Activated CD8-positive, alpha-beta memory T cell treated with anti-CD3 and anti-CD28 coated beads, Interleukin-2, amount 10 ng/mL, durations not matched to agents 7 days and 5 days (primary cell): ENCODE measurements at places on chromosomes 2 and 18.

DNA sequence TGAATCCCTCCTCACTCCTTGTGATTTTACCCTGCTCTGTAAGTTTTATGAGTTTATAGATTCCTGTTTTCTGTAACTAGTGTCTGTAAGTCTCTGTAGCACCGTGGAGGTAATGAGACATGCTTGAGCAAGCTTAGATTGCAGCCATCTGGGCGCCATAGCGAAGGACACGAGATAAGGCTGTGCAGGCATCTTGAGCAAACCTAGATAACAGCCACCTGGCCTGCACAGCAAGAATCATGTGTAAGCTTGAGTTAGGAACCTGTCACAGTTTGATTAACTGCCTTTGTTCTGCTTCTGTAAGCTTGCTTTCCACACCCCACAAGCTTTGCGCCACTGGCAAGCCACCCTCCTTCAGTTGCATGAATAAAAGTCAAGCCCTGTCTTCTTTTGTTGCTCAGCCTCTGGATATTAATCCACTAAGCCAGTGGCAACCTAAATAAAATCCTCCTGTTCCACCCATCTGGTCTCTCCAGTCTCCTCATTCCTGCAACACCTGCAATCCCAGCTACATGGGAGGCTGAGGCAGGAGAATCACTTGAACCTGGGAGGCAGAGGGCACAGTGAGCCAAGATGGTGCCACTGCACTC lies 270.6 kb upstream of the RGPD4 start:
- DNase-seq: no peak

DNA sequence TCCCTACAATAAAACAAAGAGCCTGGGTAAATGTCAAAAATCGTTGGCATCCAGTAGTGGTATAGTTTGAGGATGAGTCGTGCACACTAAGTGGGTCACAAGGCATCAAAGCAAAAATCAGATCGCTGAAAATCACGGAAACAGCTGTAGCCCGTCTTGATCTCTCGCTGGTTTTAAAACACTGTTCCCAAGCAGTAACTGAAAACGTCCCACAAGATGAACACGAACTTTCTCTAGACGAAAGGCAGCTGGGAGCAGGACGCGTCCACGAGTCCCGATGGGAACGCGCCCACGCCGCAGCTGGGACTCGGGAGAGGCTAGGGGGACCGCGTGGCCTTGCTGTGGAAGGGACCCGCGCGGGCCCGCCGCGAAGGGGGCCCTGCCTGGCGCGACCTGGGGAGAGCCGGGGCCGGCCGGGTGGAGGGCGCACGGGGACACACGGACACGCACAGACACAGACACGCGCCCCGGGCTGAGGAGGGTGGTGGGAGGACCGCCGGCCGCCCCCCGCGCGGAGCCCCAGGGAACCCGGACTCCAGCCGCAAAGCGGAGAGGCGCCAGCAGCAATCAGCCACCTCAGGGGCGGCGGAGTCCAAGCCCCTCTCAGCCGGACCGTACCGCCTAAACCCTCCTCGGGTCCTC lies 651 bp downstream of the STK17B start:
- no peak for DNase-seq

DNA sequence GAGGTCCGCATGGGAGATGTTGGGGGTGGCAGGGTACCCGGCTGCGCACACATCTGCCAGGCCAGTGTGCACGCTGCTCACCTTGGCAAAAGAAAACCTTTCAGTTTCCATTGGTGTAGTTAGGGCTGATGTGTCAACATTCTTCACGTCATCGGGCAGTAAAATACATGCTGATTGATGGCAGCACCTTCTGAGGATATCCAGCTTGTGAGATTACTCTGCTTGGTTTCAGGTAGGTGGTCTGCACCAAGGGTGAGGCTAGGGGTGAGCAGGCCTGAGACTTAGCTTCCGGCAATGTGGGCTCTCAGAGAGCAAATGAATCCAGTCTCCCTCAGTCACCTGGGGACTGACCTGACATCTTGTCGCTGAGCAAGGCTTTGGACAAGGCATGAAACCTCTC lies 19.3 kb upstream of the ACKR3 start:
- DNase-seq: no peak

DNA sequence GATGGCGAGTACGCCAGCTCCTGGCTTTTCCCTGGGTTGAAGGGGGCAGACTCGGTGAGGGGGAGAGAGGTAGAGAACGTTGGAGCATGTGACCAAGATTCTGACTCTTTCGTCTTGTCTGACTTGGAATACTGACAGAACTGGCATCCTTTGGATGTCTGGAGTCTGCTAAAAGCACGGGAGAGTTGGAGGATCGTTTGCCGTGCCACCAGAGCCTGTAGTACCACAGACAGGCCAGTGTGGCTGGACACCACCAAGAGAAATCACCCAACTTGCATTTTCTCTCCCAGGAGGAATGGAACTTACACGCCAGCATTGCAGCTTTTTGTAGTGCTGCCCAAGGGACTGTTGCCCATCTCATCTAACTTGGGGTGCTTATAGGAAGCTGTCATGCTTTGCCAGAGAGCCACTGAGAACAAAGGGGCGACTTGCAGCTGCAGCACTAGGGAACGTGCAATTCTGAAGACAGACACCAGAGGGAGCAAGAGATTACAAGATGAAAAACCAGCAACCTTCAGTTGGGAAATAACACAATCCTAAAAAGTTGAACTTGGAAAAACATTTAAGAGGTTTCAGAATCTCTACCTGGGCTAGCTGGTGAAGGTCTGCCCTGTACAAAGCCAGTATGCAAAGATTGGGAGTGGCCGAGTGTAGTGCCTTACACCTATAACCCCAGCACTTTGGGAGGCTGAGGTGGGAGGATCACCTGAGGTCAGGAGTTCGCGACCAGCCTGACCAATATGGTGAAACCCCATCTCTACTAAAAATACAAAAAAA lies 24.1 kb downstream of the PSMG2 start:
- DNase-seq: peak; percentile 70

GRCh38 chr18:74453016-74453566 lies 4.0 kb downstream of the DIPK1C start:
- DNase-seq: no peak
